ENCODE measurements at places on chromosomes 12 and 14. TPM values are rescaled to one million over a fixed set of nuclear protein-coding genes. Genes with fewer than 3 reads are reported as not detected.

The PMCH gene
- 0.36 TPM for total RNA-seq

The PRB2 gene
- not detected for total RNA-seq

The GLT8D2 gene
- 2.2 TPM for total RNA-seq

The RASSF9 gene
- total RNA-seq, result 1.7 TPM

The CELA1 gene
- total RNA-seq, result not detected

The AKAP6 gene
- 0.43 TPM for total RNA-seq

The KRT3 gene
- total RNA-seq, result not detected

The SDR9C7 gene
- not detected for total RNA-seq

The SLC25A47 gene
- not detected for total RNA-seq

The GXYLT1 gene
- total RNA-seq, result 37.0 TPM

The FERMT2 gene
- 189 TPM for total RNA-seq

The IGF1 gene
- under 0.01 TPM for total RNA-seq

The ALKBH2 gene
- 7.1 TPM for total RNA-seq

The C1QL4 gene
- 0.13 TPM for total RNA-seq

The HPD gene
- not detected for total RNA-seq

The NOS1 gene
- total RNA-seq, result 0.14 TPM

Measured in thoracic aorta endothelial cell (primary cell).